ENCODE measurements at places on chromosomes 1 and 21.

DNA sequence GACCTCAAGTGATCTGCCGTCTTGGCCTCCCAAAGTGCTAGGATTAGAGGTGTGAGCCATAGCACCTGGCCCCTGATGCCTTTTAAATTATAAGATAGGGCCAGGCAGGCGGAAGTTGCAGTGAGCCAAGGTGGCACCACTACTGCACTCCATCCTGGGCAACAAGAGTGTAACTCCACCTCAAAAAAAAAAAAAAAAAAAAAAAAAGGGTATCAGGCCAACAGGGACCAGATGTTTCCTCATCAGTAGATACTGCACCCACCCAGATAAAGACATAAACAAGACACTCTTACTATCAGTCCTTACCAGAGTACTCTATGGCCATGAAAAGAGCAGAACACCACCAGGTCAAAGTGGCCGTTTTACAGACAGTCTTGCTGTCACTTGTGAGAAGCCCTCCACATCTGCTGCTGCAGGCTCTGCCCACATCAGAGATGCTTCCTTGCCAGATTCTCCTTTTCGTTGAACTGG, 3.3 kb downstream of the C21orf58 start:
- DNase-seq, result no peak

- DNase-seq, result no peak
Measured at GRCh38 chr21:27975514-27975913, 1008.6 kb upstream of the ADAMTS5 start.

DNA sequence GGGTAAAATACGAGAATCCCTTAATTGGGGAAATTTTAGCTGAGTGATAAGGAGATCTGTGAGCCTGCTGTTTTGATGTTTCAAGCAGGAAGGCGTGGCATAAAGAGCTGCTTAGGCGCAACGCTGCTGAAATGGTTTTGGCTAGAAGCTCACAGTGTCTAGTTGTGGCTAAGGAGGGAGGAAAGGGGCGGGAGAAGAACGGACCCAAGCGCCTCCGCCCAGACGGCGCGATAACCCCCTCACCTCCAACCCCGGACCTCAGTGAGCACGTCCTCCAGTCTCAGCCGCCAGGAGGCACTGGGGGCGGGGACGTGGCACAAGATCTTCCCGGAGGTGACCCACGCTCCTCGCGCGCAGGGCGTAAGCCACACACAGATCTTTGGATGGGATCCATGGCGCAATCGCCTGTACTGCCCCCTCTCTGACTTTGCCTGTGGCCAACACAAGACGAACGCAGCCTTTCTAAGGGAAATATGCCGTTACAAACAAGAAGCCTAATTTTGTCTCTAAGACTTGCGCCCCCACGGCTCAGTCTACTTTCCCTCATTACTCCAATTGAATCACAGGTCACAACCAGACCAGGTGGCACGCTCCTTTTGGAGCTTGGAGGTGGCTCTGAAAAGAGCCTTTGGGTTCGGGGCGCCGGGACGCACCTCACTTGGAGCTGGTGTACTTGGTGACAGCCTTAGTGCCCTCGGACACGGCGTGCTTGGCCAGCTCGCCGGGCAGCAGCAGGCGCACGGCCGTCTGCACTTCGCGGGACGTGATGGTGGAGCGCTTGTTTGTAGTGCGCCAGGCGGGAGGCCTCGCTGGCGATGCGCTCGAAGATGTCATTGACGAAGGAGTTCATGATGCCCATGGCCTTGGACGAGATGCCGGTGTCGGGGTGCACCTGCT, 23.4 kb upstream of the RNF187 start:
- no peak for DNase-seq

- DNase-seq, result no peak
Measured at GRCh38 chr1:216390956-216391355, 32.3 kb downstream of the USH2A start.

DNA sequence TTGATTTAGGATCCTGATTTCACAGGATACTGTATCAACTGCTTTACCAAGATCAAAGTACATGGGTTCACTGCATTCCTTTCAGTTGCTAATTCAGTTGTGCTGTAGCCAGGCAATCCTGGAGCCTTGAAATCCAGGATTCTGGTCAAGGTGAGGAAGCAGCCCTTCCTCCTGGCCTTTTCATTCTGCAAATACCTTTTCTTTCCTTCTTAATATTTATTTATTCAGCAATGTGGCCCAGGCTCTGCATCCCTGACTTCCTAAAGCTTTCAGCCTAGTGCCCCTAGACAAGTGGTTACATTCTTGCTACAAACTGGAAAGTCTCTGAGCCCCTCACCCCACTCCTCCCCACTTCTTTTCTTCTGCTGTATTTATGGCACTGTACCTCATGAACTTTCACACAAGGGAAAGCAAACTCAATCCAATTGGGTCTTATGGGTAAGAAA, 16.2 kb downstream of the LRRC8D start:
- DNase-seq, result no peak

DNA sequence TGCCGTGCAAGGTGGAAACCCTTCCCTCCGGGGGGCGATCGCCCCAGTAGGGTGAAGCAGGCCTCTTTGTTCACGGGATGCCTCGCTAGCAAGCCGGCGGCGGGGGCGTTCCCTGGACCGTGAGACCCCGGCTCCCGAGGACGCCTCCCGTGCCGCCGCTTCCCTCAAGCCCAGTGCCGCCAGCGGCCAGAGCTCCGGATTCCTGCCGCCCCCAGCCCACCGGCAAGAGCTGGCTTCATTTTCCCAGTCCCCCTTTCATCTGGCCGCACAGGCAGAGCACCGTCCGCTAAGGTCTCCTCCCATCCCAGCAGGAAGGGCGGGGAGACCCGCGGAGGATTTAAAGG, 16.3 kb downstream of the IER5 start:
- no peak for DNase-seq

- DNase-seq, result no peak
Measured at GRCh38 chr1:94093396-94093795, 27.6 kb downstream of the ABCA4 start.

DNA sequence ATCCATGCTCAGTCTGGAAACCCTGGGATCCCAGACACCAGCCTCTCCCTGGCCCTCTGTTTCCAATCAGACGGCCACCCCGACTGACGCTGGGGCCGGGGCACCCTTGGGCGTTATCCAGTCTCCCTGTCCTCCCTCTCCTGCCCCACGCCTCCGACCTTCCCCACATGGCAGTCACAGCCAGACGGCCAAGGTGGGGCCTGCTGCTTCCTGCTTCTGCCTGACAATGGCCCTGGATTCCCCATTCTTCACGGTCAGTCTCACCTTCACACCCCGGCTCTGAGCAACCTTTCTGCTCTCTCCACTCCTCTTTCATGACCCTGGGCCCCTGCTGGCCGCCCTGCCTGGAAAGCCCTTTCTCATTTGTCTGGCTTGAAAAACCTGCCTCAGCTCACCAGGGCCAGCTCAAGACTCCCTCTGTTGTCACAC, 6.6 kb downstream of the GNG4 start:
- DNase-seq, result no peak

DNA sequence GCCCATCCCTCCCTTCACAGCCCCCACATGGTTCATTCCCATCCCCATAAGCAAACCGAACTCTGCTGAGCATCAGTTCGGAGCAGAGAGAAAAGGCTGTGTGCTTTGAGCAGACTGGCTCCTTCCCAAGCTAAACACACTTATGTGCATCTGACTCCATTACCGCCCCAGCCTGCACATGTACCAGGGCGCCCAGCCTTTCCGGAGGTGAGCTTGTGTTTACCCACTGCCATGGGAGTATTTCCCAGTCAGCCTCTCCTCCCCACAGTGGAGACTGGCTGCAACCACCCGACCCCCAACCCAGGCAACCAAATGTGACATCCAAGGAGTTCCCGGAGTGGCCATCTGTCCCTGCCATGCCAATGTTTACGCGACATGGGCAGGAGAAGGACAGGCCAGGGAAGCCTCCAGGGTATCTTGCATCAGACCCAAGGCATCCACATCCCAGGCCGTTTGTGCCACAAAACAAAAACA, 9.4 kb downstream of the TIAM1 start:
- DNase-seq, result no peak

GRCh38 chr1:237255071-237255470, 213.1 kb downstream of the RYR2 start:
- DNase-seq, result no peak

- DNase-seq, result no peak
Measured at GRCh38 chr1:97761637-97762036, 159.2 kb downstream of the DPYD start.

DNA sequence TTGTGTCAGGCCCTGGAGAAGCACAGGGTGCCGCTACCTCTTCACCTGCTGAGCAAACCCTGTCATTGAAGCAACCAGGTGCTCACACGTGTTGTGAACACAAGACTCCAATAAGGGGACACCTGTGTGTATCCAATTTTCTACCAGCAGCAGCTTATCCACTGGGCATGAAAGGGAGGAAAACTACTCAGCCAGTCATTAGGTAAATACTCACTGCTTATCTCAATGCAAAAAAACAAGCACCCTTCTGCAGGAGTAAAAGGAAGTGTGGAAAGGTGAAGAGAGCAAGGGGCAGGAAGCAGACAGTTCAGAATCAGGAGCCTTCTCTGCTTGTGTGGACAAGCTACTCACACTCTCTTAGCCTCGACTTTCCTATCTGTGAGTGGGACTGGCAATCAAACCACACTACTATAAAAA, 148.9 kb downstream of the ETS2 start:
- DNase-seq, result no peak

DNA sequence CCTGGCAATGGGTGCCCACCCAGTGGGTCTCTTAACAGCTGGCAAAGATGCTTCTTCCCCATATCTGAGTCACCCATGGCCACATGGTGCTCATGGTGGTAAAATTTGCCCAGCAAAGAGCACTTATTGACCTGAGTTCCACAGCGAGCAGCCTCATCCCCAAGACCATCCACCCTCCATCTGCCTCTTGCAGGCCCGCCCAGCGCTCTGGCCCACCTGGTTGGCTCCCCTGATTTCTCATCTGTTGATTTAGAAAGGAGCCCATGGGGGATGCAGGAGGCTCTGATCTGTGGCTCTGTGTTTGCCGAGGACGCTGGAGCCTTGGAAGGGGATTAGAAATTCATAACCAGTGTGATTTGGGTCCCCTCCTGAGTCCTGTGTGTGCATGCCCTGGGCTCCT, 657.5 kb downstream of the PTPRU start:
- DNase-seq, result no peak

DNA sequence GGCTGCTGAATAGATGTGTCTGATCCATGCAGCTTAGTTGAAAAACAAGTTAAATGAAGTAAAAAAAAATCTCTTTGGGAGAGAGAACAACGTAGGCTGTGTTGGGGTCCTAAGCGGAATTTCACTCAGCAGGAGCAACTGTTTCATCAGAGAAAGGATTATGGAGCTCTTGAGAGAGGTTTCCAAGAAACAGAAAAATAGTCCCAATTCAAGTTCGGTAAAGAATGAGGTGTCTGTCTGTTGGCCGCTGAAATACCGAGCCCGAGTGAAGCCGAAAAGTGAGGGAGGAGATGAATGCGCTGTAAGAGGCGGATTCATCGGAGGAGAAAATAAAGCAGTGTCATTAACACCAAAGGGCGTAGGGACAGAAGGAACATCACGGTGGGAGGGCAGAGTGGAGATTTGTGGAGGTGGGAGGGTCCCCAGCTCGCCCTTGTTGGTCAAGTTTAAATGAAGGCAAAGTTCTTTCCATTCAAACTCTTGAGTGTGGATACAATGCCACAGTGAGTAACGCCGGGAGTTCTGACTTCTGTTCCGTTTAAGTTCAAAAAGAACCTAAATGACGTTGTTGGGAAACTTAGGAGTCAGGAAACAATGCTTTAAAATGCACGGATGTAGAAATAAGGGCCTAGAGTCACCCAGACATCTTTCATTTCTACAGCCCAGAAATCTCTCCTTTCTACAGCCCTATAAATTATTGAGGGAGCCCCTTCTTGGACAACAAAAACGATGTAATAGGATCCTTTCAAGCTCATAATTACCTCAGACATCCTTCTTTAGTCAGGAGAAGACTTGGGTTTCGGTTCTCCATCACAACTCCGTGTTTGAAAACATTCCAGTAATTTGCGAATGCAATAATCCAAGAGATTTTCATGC, 15.6 kb upstream of the SLC45A1 start:
- peak; percentile 18 for DNase-seq

DNA sequence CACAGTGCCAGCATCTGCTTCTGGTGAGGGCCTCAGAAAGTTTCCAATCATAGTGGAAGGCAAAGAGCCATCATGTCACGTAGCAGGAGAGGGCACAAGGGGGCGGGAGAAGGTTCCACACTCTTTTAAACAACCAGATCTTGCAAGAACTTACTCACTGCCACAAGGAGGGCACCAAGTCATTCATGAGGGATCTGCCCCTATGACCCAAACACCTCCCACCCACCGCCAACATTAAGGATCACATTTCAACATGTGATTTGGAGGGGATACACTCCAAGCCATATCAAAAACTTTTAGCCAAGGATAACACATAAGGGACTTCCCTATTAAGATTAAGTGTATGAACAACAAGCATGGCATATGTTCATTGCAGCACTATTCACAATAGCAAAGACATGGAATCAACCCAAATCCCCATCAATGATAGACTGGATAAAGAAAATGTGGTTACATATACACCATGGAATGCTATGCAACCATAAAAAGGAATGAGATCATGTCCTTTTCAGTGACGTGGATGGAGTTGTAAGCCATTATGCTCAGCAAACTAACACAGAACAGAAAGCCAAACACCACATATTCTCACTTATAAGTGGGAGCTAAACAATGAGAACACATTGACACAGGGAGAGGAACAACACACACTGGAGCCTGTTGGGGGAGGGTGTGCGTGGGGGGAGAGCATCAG, 19.9 kb upstream of the SLC35F3 start:
- DNase-seq, result no peak

DNA sequence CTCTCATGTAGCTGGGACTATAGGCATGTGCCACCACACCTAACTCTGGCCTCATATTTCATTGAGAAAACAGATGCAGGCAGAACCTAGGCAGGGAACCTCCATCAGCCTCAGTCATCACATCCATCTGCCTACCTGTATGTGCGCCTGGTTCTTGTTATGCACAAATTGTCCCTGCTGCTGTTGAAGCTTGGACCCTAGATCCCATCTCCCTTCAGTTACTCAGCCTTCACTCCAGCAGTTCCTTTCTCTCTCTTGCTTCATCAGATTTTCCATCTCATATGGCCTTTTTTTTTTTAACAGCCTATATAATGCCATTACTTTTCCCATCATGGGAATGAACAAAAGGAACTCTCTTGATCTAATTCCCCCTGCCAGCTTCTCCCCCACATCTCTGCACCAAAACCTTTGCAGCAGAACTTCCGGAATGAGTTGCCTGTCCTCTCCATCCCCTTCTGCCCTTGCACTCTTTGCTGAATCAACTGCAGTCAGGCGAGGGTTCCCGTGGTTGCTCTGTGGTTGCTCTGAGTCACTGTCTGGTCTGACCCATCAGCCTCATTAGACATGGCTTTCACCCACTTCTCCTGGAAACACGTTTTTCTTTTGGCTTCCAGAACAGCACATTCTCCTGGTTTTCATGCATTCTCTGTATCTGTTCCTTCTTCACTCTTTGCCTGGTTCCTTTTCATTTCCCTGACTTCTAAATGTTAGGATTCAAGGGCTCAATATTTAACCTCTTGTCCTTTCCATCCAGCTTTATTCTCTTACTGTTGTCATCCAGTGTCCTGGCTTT, 41.5 kb downstream of the UBE4B start:
- peak; percentile 16 for DNase-seq

GRCh38 chr1:203586496-203587081, 40.0 kb upstream of the ATP2B4 start:
- DNase-seq, result no peak

Data from anterior cingulate cortex (tissue), 58 donors.